Cerebellar nuclear complex (tissue), 1 donor: ENCODE measurements at places on chromosomes 6 and 20.

- DNase-seq = no peak
Observed at GRCh38 chr6:109008537-109009235, 86.0 kb downstream of the SESN1 start.

GRCh38 chr6:139282684-139283083, 9.1 kb downstream of the TXLNB start:
- DNase-seq = no peak

GRCh38 chr20:43583982-43584432, 6.7 kb upstream of the IFT52 start:
- DNase-seq = no peak

DNA sequence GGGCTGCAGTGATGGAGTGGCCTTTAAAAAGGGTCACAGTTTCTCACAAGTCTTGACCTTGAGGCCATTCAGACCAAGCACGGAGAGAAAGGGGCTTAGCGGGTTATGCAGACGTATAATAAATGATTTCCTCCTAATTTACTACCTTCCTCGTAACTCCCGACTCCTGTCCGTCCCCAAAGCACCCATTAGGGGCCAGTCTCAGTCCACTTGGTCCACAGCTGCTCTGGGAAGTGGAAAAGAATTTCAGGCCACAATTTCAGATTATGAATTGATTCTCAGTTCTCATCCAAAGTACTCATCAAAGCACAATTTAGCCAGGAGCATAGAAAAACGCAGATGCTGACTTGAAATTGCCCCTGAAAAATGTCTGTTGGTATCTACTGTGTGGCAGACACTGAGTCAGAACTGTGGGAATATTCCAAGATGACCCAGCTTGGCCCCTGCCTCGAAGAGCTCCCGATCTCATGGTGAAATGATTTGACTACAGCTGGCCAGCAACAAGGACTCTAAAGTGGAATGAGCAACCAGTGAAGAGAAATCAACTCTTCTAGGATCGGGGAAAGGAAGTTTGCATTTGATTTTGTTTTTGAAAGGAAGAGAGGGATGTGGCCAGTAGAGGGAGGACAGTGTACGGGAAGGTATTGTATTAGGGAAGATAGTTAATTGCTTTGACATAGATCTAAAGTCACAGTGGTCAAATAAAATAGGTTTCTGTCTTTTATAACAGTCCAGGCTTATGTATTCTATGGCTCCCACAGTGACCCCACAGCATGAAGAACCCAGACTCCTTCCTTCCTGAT, 15.2 kb upstream of the STK35 start:
- no peak for DNase-seq

GRCh38 chr20:62145688-62146018, 2.1 kb downstream of the SS18L1 start:
- no peak for DNase-seq

DNA sequence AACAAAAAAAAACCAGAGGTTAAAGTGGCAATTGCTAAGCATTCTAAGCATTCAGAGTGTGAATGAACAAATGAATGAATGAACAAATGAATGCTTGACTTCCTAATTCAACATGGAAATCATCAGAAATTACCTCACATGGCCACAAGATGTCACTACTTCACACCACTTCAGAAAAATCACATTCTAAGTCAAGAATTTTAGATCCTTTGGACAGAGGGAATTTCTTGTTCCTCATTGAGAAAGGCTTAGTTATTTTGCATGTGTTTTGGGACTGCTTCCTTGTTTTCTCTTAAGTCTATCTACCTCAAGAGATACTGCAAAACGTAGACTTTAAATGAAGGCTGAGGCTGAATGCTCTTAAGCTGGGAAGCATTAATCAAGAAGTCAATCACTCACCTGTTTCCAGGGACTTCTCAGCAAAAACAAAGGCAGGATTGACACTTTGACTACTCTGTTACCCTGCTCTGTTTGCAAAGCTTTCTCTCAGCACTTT, 120.2 kb downstream of the MBOAT1 start:
- DNase-seq = no peak

GRCh38 chr6:148513145-148514071, 170.8 kb downstream of the SASH1 start:
- no peak for DNase-seq

DNA sequence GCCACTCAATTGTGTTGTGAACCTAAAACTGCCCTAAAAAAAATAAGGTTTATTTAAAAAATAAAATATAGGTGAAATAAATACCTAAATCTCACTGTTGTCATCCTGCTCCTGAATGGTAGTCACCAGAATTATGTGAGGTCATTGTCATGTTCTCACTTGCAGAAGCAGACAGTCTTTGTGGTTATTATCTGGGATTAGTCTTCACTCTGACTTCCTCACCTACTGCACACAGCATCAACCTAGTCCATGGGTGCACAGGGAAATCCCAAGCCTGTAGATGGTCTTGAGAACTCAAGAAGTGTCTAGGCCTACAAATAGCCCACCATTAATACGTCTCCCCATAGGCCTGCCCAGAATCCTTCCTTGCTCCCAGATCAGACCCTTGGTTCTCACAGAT, 97.0 kb downstream of the FOXF2 start:
- DNase-seq = no peak

- DNase-seq = no peak
Observed at GRCh38 chr6:157442291-157442690, 61.3 kb downstream of the ZDHHC14 start.

DNA sequence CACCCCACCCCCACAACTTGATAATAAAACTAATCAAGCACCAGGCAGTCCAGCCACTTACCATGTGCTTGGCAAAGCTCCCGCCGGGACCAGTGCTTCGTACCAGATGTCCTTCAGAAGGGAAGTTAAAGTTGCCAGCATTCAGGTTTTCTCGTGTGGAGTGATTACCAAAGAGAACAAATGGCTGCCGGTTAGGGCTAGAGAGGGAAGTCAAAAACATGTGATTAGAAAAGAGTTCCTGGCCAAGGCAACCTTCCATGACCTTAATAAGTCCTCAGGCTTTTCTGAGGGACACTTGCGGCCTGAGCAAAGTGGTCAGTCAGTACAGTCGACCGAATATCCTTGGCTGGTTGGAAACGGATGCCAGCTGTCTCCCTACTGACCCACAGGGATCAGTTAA, 67.0 kb downstream of the DNAAF9 start:
- no peak for DNase-seq

GRCh38 chr6:154782193-154782592, 49.0 kb downstream of the SCAF8 start:
- DNase-seq = no peak

DNA sequence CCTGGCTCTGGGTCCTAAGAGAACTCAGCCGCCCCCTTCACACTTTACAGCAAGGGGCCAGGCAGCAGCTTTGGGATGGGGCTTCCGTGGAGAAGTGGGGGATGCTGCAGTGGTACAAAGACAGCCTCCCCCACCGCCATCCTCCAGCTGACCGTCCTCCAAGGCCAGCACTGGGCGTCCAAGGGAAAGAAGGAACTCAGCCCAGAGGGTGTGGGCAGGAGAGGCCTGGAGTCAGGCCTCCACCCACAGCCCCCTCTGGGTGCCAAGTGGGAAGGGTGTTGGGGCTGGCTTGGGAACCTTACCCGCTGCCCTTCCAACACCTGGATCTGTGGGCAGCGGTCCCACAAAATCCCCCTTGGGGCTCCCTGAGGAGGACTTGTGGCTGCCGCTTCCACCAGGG, 13.1 kb downstream of the STMN3 start:
- no peak for DNase-seq

DNA sequence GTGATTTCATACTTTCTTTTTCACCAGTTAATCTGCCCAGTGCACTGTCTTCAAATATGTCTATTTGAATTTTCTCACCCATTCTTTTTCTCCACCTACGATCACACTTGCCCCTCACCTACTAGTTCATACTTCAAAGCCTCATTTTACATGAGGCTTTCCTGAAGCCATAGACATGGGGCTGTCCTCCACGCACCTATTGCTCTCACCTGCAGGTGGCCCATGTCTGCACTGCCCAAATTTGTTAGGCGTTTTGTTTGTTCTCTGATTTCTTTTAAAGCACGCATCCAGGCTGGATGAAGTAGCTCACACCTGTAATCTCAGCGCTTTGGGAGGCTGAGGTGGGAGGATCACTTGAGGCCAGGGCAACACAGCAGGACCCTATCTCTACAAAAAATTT, 106.8 kb upstream of the RIPOR2 start:
- no peak for DNase-seq

DNA sequence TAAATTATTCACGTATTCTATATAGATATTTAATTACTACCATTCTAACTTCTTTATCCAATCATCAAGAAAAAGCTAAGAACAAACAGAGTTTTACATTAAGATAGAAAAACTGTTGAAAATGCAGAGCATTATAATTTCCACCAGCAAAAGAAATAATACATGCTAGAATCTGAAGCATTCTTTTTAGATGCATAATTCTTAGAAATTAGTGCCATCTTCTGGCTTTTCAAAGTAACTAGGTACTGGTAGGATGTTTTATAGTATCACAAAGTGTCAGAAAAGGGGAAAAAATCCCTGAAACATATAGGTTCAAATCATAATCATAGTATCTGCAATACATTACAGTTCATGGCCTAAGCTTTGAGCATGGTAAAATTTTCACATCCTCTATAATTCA, 178.9 kb downstream of the PHF3 start:
- no peak for DNase-seq

- DNase-seq = no peak
Observed at GRCh38 chr20:21682521-21682954, 22.9 kb upstream of the PAX1 start.

DNA sequence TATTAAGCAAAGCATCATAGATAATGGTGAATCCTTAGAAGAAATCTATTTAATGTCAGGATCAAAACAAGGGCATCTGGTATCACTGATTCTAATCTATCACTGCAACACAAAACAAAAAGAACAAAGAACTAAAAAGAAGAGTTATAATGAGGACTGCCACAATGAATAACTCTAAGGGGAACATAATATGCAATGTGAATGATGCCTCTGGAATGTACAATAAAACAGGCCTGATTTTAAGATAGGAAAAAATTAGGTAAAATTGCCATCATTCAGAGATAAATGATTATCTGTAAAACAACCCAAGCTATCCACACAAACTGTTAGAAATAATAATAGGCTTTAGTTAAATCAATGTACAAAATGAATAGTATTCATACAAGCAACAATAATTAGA, 936.7 kb upstream of the CITED2 start:
- DNase-seq = no peak

- DNase-seq = no peak
Observed at GRCh38 chr6:30450909-30451841, 38.1 kb upstream of the HLA-E start.

DNA sequence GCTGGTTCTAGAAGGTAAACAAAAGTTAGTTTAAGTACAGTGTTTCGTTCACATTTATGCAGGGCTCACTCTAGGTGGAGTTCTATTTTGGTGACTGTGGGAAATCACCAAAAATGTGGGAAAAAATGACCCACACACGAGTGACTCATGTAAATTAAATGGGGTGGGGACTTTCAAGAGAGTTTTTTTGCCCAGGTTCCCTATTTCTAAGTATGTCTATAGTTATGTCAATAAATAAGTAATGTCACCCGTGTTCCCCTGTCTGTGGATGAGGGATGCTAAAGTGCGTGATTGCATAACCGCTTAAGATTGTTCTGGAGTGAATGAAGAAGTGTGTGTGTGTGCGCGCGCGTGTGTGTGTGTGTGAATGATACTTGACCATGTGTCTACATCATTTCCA, 69.1 kb downstream of the MYB start:
- no peak for DNase-seq
